Anterior cingulate cortex (tissue), 58 donors: ENCODE measurements at places on chromosomes 11 and 22.

- DNase-seq: no peak
Observed at GRCh38 chr11:7046474-7047175, 26.3 kb downstream of the NLRP14 start.

- no peak for DNase-seq
Observed at GRCh38 chr11:107719073-107719472, 7.2 kb upstream of the SLN start.

DNA sequence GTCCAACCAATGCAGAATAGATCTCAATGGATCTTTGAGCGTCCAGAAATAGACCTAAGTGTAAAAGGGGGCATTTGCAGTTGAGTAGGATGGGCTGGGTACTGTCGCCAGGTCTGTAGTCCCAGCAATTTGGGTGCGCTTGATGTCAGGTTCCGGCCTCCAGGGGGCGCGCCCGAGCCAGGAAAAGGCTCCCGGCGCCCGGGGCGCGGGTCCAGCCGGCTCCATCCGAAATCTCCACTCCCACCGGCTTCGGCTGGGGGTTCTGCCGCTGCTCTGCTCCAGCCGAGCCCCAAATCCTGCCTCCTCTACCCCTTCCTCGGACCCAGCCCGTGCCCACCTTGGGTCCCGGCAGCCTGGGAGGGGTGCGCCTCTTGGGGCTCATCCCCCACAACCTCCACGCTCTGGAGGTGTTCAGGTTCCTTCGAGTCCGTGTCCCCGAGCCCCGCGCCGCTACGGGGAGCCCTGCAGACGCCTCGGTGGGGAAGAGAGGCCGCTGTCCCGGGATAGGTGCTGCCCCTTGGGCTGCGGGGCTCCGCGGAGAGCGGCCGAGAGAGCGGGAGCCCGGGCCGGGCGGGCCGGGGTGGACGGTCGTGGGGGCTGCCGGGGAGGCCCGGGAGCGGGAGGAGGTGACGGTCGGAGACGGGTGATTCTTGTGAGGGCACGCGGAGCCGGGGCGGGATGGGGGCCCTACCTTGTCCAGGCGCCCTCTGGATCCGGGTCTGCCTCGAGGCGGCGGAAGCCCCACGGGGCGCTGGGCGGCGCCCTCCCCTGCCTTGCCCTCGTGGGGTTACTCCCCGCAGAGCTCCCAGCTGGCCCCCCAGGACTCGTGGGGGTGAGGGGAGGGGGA lies 13.0 kb upstream of the CYB5R3 start:
- DNase-seq: peak; percentile 72

- no peak for DNase-seq
Observed at GRCh38 chr22:31631436-31631835, 30.6 kb downstream of the PISD start.

DNA sequence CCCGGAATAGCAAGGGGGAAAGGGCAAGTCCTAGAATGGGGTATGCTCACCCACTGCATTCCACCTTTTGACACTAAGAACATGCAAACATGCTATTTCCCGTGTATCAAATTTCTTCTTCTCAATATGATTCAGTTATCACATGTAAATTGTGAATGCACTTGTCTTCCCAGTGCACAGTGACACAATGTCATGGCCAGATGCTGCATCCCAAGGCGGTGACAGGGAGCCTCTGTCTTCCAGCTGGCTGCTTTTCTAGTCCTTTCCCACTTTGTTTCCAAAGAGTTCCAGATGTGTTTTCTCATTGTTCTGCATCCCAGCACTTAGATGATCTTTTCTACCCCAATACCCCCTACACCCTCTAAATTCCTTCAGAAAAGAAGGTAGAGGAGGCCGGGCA lies 12.4 kb downstream of the SLC25A18 start:
- no peak for DNase-seq

DNA sequence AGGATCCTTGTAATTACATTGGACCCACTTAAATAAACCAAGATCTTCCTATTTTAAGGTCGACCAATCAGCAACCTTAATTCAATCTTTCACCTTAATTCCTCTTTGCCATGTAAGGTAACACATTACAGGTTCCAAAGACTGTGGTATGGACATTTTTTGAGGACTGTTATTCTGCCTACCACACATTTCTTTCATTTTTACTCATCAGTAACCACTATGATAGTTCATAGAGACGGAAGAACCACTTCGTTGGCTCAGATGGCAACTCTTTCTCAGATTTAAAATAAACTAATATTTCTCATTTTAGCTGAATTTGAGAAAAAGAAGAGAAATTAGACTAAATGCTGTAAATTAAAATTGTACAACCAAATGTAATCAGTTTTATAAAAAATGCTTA lies 96.3 kb downstream of the PAX6 start:
- DNase-seq: no peak

DNA sequence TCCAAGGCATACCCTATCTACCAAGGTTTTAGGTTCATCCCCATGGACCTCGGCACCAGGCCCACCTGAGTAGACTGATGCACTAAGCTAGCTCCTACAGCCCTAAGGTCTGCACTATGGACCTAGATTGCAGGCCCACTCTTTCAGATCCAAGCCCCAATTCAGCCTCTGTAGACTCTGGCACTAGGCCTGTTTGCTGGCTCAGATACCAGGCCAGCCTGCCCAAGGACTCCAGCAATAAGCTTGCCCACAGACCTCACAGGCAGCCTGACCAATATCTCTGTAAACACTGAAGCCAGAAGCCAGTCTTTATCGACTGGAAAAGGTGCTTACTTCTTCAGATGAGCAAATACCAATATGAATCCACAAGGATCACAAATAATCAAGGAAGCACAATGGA lies 411.3 kb downstream of the INSC start:
- DNase-seq: no peak

DNA sequence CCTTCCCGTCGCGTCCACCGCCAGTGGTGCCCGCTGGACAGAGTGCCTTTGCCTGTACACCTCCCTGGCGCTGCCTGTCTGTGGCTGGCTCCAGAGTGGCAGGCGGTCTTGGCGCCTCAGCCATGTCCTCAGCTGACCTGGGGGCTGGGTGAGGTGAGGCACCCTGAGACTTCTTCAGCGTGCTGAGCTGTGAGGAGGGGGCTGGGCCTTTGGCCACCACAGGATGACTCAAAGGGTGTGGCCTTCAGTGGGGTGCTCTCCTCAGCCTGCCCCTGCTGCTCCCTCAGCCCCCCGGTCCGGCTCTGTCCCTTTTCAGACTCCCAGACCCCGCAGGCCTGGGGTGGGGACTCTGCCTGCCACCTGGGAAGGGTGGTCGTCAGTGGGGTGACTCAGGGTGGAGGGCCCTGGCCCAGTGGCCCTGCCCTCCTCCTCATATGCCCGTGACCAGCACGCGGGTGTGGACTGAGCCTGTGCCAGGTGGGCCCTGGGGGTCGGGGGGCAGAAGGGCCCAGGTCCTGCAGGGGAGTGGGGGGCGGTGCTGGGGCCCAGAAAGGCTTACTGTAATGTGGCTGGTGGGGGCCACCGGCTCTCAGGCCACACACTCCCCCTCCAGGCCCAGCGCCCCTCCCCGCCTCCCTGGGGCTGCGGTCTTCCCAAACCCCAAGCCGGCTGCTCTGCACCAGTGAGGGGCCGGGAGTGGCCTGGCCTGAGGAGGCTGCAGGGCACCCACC lies 15.9 kb downstream of the CRELD2 start:
- DNase-seq: no peak
